Heart left ventricle (tissue), 16 donors: ENCODE measurements at places on chromosomes 5 and 9. TPM values are rescaled to one million over a fixed set of nuclear protein-coding genes. Genes with fewer than 3 reads are reported as not detected.

The HSPB3 gene
- 270 TPM for total RNA-seq

- DNase-seq, result no peak
These were observed 204.4 kb downstream of the TRIO start for GRCh38 chr5:14347522-14347921.

DNA sequence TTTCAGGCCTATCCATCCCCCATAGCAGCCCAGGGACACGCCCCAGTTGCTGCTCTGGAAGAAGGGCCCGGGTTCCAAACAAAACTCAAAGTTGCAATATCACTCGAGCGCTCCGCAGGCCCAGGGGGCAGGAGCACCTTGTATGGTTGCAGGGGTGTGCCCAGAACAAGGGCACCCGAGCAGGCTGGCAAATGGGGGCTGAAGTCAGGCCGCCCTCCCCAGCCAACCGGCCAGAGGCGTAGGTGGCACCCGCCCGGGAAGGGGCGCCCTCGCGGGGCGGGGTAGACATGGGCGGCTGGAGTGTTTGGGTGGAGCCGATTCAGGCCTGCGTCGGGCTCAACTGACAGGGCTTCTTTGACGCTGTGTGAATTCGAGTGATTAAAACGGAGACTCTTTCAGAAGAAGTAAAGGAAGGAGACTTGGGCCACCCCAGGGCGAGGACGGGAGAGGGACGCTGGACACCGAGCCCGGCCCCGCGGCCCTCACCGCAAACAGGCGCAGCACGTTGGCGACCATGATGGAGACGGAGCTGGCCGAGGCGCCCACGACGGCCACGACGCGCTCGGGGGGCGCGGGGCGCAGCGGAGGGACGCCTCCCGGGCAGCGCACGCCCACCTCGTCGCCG is 1.1 kb downstream of the GRM6 start:
- no peak for DNase-seq

GRCh38 chr9:81431641-81432040 is 257.7 kb downstream of the TLE1 start:
- DNase-seq, result no peak

DNA sequence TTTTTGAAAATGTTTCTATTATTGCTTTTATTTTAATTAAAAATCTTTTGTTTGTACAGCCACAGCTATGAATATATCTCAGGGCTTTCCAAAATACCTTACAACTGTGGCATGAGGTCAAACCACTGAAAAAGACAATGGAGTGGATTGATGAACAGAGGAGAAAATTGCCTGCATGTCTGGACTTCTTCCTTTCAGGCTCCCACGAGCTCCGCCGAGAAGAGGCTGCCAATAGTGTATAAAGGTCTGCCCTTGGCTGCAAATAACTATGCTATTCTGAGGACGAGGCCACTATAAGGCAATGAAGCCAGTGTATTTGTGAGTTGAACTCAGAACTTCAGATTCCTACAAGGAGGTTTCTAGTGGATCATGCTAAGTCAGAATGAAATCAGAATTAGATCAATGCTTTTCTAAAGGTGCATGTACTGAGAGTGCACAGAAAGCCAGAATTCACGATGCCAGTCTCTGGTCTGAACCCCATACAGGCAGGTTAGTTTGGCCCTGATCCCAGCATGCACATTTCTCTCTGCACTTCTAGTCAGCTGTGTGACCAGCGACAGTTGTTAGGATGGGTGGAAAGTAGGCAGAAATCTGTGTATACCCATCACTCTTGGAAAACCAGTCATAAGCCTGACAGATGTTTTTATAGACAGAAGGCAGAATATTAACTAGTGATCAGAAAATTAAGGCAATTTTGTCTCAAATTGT is 42.7 kb upstream of the PLPP1 start:
- DNase-seq, result no peak

DNA sequence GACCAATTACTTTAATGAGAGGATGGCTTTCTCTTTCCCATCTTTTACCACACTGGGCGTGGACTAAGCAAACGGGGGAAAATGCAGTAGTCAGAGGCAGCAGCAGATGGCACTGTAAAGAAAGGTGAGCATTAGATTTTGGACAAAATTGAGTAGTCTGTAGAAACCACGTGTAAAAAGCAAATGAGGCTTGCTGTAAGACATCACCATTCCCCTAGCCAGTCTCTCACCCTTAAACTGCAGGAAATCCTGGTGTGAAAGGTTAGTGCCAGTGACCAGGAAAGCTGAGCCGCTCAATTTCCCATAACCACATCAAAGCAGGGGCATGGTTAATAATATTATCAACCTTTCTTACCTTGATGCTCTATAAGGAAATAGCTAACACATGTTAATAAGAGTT is 31.8 kb downstream of the SPATA31C2 start:
- no peak for DNase-seq
